KG1 (cell line): ENCODE measurements at places on chromosomes 6 and 20.

DNA sequence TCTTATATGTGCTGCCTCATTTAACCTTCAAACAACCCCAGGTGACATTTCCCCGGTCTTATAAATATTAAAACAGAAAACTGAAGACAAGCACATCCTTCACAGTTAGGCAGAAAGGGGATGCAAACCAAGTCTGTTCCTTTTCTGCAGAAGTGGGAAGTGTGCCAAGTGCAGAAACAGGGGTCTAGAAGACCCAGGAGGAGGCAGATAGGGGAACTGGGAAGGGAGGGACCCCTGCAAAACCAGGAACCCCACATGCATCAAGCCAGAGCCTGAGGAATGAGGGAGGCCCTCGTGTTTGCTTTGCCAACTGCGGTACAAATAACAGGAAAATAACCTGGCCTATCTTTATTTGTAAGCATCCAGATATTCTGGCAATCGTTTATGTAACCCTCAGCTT, 17.0 kb upstream of the CST3 start:
- no peak for DNase-seq

DNA sequence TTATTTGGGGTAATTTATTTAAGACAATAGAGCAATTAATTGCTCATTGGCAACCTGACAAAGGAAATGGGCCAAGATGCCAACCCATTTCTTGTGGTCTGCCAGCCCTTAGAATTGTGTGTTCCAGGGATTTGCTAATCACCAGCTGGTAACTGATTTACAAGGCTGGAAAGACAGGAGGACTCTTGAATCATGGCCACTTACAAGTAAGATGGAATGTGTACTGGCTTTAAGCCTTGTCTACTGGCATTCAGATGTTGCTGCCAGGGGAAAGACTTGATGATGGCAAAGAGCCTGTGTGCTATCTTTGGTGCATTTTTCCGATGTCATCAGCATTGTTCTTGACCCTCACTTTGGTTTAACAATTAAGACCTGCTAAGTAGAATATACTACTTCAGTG, 91.0 kb downstream of the BCKDHB start:
- no peak for DNase-seq

DNA sequence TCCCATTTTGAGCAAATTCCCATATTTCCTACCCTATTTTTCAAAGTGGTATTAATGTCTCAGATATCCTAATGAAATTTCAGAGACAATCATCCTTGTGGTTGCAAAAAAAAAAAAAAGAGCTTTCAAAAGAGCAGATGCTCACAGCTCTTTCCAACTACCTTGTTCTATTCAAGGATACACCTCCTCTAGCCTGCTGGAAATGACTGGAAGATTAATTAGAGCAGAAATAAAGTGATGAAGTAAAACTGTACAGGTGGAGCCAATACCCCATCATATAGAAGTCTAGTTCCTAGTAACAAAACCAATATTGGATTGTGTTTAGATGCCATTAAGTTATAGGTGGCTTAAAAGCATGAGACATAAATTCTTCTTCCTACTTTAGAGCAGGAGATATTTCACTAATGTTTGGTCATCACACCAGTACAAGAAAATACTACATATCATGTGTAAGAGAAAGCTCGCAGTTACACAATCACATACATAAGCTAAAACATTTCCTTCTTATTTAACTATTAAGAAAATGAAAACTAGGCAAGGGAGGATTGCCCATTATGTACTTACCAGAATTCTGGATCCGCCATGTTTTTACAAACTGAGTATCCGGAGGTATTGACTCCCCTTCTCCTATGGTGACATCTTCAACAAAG, 42.4 kb downstream of the ILRUN start:
- no peak for DNase-seq

- DNase-seq: peak; percentile 89
Measured at GRCh38 chr20:62603021-62603906, 39.0 kb upstream of the SLCO4A1 start.

DNA sequence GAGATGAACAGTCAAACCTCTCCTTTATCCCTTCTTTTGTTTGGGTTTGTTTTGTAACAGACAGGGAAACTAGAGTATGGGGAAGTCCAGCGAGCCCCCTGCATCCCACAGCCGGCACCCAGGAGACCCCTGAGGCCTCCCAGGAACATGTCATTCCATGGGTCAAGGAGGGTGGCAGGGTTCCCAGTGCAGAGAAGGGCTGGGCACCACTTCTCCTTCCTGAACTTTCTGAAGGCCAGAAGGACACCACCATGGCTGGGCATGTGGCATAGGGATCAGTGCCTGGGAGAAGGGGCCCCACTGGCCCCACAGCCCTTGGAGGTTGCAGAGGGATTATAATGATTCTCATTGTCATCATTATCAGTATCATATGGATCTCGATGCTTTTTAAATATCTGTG, 13.9 kb upstream of the CST7 start:
- DNase-seq: no peak

- no peak for DNase-seq
Measured at GRCh38 chr6:46324706-46325105, 153.9 kb upstream of the ENPP5 start.

DNA sequence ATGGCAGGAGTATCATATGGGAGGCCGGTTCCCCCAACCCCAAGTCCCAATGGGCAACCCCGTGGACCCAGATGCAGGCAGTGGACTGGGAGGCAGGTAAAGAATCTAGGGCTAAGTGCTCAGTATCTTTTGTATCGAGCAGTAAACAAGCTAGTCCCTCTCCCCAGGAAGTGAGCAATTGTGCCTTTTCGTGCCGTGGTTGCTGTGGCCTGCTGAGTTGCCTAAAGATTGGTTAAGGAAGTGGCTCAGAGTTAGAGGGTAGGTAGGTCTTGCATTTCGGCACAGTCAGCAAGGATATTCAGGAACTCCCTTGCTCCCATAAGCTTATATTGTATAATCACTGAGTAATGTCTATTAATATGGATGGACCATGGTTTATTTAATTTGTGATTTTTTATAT, 1.3 kb upstream of the DNAH8 start:
- peak; percentile 19 for DNase-seq

- no peak for DNase-seq
Measured at GRCh38 chr20:60820918-60821317, 431.1 kb upstream of the CDH4 start.

GRCh38 chr20:13363473-13363872, 142.4 kb downstream of the ISM1 start:
- DNase-seq: no peak

GRCh38 chr6:52643158-52643557, 27.8 kb upstream of the TMEM14A start:
- no peak for DNase-seq

DNA sequence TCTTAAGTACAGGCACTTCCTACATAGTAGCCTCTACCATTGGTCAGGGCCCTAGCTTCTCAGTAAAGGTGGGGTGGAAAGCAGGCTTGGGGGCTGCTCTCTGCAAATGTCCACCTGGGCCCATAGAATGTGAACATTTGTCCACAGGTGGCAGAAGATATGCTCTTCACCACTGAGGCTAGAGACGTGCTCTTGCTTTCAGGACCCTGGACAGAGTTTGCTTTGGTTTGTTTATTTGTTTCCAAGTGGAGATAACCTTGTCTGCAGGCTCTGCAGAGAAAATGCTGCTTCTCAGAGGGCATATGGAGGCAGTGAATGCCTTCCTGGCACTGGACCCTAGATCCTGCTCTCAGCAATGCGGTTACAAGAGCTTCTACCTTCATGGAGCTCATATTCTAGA, 129.0 kb downstream of the F13A1 start:
- no peak for DNase-seq

DNA sequence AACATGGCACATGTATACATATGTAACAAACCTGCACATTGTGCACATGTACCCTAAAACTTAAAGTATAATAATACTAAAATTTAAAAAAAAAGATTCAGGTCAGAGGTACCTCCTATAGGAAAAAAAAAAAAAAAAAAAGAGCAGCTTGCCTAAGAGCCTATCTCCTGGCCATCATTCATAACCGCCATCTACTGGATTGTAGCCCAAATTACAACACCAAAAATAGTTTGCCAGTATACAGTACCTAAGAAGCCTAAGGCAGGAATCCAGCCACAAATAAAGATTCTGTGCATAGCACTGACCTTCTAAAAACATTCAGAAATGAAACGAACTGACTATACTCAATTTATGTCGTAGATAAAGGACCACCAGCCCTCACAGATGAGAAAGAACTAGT, 438.4 kb upstream of the ADGRB3 start:
- DNase-seq: no peak

DNA sequence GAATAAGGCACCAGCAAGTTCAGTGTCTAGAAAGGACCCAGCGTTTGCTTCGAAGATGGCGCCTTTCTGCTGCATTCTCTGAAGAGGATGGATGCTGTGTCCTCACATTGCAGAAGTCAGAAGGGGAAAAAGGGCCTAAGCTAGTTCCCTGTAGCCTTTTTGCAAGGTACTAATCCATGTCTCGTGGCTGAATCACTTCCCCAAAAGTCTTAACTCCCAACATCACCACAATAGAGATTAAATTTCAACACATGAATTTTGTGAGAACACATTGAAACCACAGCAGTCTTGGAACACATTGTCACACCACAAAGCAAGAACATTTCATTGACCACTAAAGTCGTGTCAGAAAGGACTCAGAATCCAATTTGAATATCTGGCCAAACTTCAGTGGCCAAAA, 42.1 kb downstream of the KLHL31 start:
- no peak for DNase-seq

DNA sequence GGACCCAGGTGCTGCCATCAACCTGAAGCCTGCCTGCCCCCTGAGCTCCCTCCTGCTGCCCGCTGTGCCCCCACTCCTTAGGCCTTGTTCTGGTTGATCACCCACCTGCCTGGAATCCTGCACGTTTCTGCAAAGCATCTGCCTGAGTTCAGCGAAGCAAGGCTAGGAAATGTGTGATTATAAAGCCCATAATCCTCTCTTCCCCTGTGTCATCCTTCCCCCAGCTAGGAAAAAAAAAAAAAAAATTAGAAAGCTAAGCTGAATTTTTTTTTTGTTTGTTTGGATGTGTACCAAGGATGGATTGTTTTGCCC, 93.2 kb downstream of the FOXA2 start:
- DNase-seq: no peak

GRCh38 chr6:127570739-127571389, 6.1 kb upstream of the C6orf58 start:
- no peak for DNase-seq

GRCh38 chr6:53112404-53112803, 36.2 kb downstream of the GCM1 start:
- DNase-seq: no peak

DNA sequence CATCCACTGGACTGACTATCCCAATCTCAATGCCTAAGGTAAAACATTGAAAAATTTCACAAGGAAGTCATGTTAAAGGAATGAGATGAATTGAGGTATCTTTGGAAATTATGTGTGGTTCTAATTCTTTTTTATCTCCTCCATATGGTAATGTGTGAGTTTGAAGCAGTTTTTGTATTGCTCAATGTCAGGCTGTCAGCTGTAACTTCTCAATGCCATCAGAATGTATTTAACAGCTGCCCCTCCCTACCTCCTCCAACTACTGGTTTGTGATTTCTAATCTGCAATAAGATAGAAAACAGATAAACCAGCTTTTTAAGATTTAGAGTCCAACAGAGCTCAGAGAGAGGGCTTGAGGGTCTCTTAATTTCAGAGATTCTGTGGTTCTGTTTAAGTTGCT, 1005.8 kb upstream of the ADGRB3 start:
- DNase-seq: no peak

DNA sequence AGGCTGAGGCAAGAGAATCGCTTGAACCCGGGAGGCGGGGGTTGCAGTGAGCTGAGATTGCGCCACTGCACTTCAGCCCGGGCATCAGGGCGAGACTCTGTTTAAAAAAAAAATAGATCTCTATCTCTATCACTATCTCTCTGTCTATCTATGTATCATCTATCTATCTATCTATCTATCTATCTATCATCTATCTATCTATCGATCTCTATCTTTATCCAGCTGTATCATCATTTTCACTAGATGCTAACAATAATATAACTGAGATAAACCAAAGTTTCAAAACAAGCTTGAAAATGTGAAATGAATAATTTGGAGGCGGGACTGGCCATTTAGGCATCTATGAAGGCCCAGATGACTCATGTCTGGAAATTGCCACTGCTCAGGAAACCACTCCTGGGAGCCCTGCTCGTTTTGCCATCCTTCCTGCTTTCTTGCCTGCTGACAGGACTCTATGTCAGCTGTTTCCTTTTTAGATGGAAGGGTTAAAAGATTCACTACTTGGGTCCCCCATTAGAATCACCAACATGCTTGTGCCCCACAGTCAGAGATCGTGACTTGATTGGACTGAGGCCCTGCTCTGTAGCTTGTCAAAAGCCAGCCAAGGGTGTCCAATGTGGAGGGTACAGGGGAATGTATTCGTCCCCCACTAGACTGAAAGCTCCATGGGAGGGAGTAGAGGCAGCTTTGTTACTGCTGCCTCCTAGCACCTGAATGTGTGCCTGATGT, 61.7 kb downstream of the UTRN start:
- no peak for DNase-seq

DNA sequence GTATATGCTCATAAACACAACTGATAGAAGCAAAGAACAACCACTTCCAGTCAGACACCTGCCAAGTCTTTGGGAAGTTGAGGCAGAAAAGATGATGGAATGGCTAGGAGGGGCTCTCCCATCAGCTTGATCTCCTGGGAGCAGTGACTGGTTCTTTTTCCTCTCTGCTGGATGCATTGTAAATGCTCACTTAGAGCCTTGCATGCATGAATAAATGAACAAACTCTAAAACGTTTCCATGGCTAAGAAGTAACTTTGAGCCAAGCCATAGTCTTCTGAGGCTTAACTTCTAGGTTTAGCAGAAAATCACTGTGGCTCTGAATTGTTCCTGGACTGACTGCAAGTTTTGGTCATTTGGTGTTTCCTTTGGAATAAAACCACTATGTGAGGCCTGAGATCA, 166.4 kb upstream of the CITED2 start:
- no peak for DNase-seq

DNA sequence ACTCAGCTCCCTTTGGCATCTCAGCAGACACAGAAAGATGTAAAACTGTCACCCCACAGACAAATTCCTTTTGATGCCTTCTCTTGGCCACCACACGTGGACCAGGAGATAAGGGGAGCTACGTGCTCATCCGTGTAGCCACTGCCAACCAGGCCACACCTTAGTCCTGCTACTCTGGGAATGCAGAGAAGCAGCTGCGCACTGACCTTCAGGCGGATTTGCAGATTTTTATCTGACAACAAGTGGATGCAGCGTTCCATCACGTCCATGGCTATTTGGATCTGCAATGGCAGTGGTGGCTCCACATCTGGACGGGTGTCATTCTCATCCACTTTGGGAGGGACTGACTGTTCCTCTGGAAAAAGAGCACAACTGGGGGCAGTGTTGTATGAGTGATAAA, 30.8 kb downstream of the TTI1 start:
- no peak for DNase-seq

GRCh38 chr6:152012227-152012626, 204.7 kb downstream of the ESR1 start:
- no peak for DNase-seq

DNA sequence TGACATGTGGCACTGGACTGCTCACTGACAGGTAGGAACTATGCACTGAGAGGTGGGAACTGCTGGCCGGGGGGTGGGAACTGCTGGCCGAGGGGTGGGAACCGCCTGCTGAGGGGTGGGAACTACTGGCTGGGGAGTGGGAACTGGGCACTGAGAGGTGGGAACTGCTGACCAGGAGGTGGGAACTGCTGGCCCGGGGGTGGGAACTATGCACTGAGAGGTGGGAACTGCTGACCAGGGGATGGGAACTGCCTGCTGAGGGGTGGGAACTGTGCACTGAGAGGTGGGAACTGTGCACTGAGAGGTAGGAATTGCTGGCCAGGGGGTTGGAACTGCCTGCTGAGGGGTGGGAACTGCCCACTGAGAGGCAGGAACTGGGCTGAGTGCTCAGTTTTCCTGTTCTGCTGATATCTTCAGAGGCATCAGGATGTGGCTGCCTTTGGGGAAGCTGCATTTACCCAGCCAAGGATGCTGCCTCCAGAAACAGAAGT, 90.2 kb downstream of the THBS2 start:
- peak; percentile 30 for DNase-seq
